ENCODE measurements at places on chromosomes 4 and X.

DNA sequence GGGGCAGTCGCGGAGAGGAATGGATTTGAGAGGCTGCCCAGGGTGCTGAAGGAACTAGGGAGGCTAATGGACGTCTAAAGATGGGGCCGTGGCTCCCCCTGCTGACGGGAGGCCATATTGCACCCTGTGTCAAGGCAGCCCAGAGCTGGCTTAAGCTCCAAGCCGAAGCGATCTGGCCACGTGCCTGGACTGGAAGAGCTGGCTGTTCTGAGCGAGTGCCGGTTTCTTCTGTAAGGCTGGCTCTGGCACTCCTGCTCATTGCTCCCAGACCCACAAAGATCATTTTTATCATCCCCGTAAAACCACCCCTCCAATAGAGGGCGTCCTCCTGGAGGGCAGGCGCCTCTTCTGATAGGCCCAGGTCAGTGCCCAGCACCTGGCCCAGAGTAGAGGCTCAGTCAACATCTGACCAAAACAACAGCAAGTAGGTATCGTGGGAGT lies 5.6 kb downstream of the PNCK start:
- no peak for DNase-seq

- DNase-seq = no peak
These were observed 1526.2 kb upstream of the IGFBP7 start for GRCh38 chr4:58636381-58636780.

GRCh38 chr4:85724791-85725563 lies 250.0 kb downstream of the ARHGAP24 start:
- DNase-seq = no peak

GRCh38 chr4:77636902-77637301 lies 31.3 kb downstream of the CXCL13 start:
- DNase-seq = no peak

- no peak for DNase-seq
These were observed 173.6 kb downstream of the RAP1GDS1 start for GRCh38 chr4:98434816-98435215.

DNA sequence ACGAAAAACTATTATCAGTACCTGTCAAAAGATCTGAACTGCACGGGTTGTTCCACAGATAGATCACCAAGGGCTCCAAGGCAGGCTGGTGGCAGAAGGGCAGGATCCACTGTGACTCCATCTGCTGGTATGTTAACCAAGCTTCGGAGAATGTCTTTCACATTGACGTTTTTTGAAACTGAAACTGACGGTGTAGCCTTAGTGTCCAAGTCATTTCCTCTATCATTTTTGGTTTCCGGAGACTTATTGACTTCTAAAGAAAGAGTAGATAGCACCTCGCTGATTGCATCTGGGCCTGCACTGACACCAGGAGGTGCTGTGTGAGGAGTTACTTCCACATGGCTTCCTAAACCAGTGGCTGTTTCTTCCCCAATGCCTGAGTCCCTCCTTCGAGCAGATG lies 186.9 kb downstream of the LRBA start:
- DNase-seq = peak; percentile 9

DNA sequence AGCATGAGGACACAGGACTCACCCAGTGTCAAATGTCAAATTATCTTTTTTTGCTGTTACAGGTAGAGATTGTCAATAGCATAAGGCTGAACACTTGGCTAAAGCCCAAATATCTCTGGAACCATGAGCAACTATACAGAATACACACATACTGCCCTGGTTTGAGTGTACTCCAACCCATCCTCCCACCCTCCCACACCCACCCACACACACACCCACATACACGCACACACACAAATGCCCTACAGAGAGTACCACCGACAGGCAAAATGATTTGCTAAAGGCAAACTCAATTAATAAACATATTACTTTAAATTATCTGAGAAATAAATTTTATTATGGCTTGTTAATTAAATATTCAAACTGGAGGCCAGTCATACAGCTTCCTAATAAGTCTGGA lies 173.1 kb upstream of the MAP3K15 start:
- DNase-seq = no peak

DNA sequence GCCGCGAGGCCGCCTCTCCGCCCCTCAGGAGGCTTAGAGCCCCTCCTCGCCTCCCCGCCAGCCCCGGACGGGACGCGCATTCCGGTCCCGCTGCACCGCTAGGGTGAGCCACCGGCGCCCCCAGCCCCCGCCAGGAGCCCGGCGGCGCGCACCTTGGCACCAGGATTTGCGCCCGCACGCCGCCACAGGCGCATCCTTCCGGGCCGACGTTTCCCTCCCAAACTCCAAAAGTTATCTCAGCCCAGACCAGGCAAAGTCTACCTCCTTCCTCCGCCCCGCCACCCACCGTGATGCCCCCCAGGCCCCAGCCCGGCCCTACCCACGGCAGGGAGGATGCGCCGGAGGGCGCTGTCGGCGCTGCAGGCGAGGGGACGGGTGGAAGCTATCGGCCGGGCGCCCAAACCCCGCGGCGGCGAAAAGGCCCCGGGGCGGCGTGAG lies 538 bp downstream of the SCML2 start:
- no peak for DNase-seq

DNA sequence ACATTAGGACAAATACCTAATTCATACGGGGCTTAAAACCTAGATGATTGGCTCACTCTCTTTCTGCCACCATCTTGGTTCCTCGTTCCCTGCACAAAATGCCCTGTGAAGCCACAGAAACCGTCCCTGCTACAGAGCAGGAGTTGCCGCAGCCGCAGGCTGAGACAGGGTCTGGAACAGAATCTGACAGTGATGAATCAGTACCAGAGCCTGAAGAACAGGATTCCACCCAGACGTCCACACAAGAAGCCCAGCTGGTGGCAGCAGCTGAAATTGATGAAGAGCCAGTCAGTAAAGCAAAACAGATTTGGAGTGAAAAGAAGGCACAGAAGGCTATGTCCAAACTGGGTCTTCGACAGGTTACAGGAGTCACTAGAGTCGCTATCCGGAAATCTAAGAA lies 34.3 kb downstream of the TRIM61 start:
- no peak for DNase-seq

DNA sequence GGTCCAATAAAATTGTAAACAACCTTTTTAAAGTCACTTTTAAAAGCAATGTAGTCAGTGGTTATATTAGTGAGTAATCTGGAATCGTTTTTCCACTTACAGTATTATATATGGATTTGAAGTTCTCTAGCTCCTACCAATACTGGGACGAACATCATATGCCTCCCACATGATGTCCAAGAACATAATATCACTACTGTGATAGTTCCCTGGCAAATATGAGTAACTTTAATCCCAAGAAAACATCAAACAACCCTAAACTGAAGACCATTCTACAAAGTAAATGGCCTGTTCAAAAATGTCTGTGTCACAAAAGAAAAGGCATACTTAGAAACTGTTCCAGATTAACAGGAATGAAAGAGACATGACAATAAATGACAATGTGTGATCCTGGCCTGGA lies 53.6 kb upstream of the FGFBP2 start:
- no peak for DNase-seq

DNA sequence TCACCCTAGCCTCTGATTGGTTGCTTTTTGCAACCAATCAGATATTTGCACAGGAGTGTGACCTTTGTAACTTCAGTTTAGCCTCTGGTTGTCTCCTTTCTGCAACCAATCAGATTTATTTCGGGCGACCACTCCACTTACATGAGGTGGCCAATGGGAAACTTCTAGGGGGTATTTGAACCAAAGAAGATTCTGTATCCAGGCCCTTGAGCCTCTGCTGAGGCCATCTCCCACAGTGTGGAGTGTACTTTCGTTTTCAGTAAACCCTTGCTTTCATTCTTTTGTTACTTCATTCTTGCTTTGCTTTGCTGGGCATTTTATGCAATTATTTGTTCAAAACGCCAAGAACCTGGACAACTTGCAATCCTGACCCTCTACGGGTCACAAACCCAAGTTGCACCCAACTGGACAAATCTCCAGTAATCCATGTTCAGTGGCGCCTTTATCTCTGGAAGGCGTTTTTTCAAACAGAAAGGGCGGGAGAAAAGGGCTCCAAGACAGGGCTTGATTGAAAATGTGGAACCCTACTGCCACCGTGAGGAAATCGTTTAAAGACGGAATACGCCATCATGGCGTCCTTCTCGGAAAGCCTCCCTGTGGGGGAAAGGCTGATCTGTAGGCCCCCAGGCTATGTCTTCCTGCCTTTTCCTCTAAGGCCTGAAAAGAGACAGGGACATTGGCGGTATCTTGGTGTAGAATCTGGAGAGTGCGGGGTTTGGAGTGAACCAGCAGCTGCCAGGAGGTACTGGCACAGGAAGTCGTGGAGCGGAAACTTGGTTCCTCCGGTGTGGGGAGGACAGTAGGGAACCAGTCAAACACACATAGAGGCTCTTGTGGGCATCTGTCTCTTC lies 184.6 kb downstream of the OR13H1 start:
- no peak for DNase-seq

DNA sequence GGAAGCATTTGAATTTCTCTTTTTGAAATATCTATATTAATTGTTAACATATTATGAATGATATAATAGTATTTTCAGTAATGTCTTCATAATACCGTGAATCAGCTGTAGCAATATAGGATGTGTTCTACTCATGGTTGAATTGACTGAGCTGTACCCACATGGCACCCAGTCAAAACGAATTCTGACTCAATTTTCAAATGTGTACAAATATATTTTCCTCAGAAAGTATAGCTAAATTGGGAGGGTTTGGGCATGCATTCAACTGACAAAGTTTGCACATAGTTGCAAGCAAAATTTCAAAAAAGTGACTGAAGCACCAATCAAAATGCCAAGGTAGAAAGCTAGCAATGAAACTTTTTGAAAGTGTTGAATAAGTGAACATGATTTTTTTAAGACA lies 188.9 kb downstream of the NAF1 start:
- no peak for DNase-seq

GRCh38 chr4:7694324-7694723 lies 245.3 kb downstream of the AFAP1 start:
- no peak for DNase-seq

DNA sequence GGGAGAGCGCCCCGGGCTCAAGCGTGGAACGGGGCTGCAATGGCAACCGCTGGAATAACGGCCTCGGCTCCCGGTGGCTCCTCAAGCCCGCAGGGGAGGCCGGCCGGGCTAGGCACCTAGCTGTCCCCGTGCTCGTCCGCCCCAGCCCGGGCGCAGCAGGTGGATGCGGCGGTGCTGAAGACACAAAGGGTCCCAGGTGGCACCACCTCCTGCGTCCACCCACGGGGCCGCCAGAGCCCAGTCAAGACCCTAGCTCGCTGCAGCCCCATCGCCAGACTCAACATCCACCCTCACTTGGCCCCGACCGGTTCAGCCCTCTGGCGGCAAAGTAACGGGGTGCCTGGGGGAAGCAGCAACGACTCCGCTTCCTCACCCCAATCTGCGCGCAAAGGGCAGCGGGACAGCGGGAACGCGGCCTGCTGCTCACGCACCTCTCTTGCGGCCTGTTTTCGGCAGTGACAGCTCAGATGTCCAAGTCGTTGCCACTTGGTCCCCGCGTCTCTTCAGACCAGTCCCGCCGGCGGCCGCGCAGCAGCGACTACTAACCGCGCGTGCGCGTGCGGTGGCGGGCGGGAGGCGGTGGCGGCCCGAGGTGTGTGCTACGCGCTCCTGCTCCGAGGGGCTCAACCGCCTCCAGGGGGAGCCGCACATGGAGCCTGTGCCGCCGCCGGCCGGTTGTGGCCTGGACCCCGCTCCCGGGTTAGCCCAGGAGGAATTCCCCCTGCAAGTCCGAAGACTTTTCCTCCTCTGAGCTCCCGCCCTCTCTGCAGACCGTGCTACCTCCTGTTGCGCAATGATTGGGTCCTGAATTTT lies at the start of gene CLGN:
Gene CLGN (minus strand): TSS at position 543 of the 813 bp plus-strand sequence. CDS start 14,570 bp downstream, outside the sequence.
- DNase-seq = peak; percentile 39

- peak; percentile 6 for DNase-seq
These were observed 35.1 kb downstream of the TMLHE start for GRCh38 chrX:155577682-155578081.

DNA sequence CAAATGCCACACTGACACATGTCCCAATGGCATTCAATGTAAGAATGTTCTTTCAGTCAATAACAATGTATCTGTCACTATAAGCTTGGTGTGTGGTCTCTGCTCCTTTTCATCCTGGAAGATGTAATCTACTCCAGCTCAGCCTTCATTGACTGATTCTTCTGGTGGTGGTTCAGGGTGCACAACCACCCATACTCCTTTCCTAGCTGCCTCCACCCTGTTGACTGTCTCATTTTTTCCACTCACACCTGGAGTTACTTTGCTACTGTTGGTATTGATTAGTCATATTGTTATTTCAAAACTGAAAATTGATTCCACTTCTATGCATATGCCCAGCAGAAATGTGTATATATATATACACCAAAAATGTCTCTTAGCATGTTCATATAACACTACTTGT lies 140.5 kb downstream of the ASB9 start:
- no peak for DNase-seq

DNA sequence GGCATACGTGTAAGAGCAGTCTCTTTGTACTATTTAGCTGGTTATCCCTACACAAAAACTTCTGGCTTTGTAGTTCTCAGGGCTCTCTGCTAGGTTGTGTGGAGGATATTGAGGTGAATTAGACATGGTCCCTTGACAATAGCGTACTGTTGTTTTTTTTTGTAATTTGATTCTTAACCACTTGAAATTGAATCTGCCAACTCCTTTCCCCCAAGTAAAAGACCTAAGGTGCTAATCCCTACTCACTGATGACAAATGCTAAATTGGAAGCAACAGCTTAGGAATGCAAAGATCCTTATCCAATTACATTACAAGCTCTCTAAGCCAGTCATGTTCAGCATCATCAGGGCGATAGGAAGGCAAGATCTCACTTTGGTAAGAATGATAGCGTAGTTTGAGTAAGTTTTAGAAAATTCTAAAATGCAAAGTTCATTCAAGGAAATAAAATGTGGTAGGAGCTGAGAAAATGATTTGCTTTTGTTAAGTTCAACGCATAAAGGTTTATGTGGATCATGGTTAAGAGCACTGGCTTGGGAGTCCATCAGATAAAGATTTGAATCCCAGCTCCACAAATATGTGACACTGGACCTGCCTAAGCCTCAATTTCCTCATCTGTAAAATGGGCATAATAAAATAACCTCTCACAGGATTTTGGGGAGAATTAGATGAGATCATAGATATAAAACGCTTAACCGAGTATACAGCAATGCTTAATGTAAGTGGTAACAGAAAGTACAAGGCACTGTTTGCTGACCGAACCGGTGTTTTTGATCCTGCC lies 39.3 kb downstream of the DOCK11 start:
- DNase-seq = no peak
